ENCODE measurements at places on chromosomes 7 and 10. TPM values are rescaled to one million over a fixed set of nuclear protein-coding genes. Genes with fewer than 3 reads are reported as not detected.

ASB15 gene
- not detected for total RNA-seq

DNA sequence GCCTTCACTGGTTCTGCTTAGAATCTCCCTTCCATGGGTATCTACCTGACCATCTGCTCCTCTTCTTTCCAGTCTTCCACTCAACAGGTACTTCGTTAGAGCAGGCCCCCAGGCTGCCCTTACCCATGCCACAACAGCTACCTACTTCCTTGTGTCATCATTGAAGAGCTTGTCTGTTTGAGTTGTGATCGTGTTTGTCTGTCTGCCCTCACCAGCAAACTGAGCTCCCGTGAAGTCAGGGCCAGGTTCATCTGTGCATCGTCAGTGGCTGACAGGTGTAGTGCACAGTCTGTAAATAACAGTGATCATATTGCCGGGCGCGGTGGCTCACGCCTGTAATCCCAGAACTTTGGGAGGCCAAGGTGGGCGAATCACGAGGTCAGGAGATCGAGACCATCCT, 5.0 kb downstream of the NIPSNAP2 start:
- DNase-seq, result no peak

TMEM236 gene
- 0.04 TPM for total RNA-seq

DNA sequence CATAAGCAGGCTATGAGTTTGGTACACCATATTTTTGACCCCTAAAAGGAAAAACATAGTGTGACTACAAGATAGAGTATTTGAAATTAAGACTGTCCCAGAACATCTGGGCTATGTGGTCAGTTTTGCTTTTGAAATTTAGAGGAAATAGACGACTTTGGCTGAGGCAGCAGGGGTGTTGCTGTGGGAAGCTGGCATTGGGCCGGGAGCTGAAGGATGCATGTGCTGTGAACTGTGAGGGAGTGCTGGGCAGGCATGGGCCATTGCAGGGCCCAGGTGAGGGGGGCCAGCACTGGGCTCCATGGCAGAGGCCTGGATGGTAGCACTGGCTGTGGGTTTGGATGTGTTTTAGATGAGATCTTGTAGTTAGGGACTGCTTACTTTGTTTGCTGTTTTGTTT, 168.3 kb downstream of the BMPER start:
- no peak for DNase-seq

MCM10 gene
- 15.1 TPM for total RNA-seq

GRCh38 chr7:94433224-94433623, 38.5 kb downstream of the COL1A2 start:
- DNase-seq, result no peak

- DNase-seq, result no peak
These were observed 51.9 kb upstream of the CFAP46 start for GRCh38 chr10:132994185-132994796.

- no peak for DNase-seq
These were observed 21.4 kb upstream of the MLXIPL start for GRCh38 chr7:73645643-73646174.

- no peak for DNase-seq
These were observed 12.2 kb upstream of the TPK1 start for GRCh38 chr7:144848078-144848477.

RBM20 gene
- 4.6 TPM for total RNA-seq

DNA sequence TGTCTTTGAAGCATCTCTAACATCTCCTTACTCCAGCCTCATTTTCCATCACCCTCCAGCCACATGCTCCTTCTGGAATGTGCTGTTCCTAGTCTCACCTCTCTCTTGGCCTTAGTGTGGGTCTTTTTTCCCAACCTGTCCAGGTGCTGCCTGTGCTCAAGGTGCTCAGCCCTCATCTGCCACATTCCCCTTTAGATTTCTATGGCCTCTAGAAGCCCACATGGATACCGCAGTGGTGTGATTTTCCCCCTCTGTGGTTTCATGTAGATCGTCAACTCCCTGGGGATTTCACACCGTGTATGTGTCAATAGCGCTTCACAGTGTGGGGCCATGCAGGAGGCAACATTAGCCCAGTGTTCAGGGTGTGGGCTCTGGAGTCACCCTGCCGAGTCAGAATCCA, 32.5 kb downstream of the BMPER start:
- no peak for DNase-seq

DNA sequence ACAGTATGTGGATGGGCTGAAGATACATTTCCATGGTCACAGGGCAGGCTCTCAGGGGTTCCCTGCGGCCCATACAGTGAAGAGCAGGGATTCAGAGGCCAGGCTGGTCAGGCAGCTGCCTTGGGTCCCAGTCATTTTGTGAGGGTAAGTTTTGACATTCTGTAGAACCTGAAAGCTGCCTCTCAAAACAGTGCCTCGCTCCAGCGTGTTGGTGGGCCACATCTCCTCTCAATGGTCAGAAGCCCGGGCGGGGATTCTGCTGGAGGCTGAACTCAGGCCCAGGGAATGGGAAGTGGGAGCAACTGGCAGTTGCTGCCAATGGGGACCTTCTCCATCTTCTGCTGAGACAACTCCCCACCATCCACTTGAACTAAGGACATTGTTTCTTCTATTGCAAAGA, 190.0 kb downstream of the PTPN20 start:
- DNase-seq, result no peak

GRCh38 chr10:80449520-80449919, 4.6 kb upstream of the TSPAN14 start:
- no peak for DNase-seq
